ENCODE measurements at places on chromosomes 2 and 18.

DNA sequence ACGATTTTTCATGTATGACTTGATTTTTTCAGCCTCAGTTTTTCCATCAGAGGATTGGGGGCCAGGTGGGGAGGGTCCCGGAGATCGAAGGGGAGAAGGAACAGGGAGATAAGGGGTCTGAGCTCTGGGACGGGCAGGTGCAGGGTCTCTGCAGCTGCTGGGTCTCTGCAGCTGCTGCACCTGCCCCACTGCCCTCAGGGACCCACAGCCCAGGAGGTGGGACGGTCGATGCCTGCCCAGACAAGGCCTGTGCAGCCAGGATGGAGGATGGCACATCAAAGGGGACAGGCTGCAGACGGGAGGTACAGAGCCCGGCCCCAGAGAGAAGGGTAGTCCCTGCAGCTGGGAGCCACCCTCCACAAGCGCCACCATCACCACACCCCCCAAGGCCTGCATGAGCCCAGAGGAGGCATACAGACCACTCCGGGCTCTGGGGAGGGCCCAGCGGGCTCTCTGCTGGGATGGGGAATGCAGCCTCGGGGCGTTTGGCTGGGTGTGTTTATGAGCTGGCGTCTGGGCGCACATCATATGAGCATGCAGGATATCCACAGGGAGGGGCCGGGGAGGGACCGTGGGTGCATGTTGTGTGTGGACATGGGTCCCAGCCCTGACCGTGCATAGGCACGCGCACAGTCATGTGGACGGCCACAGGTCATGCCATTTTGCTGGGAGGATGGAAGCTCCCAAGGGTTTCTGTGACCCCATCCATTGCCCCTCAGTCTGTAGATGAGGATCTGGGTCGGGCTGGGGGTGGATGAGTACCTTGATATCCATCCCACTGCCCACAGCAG, 34.9 kb upstream of the GPC1 start:
- DNase-seq: no peak

- no peak for DNase-seq
These were observed 84.0 kb downstream of the KCTD1 start for GRCh38 chr18:26464128-26465011.

GRCh38 chr2:105928563-105928962, 183.9 kb downstream of the NCK2 start:
- no peak for DNase-seq

- no peak for DNase-seq
These were observed 41.7 kb upstream of the LDLRAD4 start for GRCh38 chr18:13176847-13177246.

DNA sequence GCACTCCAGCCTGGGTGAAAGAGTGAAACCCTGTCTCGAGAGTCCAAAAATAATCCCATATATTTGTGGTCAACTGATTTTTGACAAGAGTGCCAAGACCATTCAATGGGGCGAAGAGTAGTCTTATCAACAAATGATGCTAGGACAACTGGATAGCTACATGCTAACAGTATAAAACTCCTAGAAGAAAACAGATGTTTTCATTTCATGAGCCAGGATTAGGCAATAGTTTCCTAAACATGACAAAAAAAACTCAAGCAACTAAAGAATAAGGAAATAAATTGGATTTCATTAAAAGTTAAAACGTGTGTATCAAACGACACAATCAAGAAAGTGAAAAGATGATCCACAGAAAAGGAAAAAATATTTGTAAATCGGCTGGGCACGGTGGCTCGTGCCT, 6.3 kb downstream of the LIMS2 start:
- no peak for DNase-seq

- DNase-seq: no peak
These were observed 133.3 kb upstream of the NOSTRIN start for GRCh38 chr2:168669151-168669550.

GRCh38 chr2:172993139-172993538, 82.5 kb upstream of the MAP3K20 start:
- no peak for DNase-seq

DNA sequence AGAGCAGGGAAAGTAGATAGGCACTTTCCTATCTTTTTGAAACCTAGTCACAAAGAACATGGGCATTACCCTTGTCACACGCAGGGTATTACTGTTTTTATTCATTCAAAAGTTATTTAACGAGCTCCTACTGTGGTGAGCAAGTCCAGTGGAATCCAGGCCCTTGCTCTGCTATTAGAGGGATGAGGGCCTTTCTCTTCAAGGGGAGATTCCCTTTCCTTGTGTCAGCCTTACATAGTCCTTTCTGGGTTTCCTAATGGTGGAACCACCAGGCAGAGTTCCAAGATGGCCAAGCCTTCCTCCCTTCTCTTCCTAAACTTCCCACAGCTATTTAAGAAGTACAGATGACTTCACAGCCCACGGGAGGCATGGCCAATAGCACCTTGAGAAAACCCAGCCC, 64.6 kb downstream of the SPTBN1 start:
- DNase-seq: no peak

GRCh38 chr18:7020995-7021777, 96.4 kb downstream of the LAMA1 start:
- no peak for DNase-seq
